ENCODE measurements at places on chromosomes 5 and 9. TPM values are rescaled to one million over a fixed set of nuclear protein-coding genes. Genes with fewer than 3 reads are reported as not detected.

The CARD9 gene
- total RNA-seq: 0.65 TPM

The CACNA1B gene
- total RNA-seq: not detected

The SLC27A6 gene
- not detected for total RNA-seq

The LCN9 gene
- total RNA-seq: not detected

The QRFP gene
- total RNA-seq: not detected

The MYOZ3 gene
- 0.54 TPM for total RNA-seq

The KCNT1 gene
- not detected for total RNA-seq

The BARHL1 gene
- total RNA-seq: not detected

The RNF180 gene
- 2.5 TPM for total RNA-seq

The TLX3 gene
- total RNA-seq: not detected

The PCDHGB4 gene
- total RNA-seq: 16.8 TPM

The RORB gene
- total RNA-seq: not detected

The MAN2A1 gene
- 41.3 TPM for total RNA-seq

The PHF24 gene
- total RNA-seq: not detected

The S1PR3 gene
- total RNA-seq: 144 TPM

The IL5 gene
- not detected for total RNA-seq

The IL4 gene
- total RNA-seq: not detected

The ZNF367 gene
- total RNA-seq: 1.3 TPM

The FOXD4L6 gene
- not detected for total RNA-seq

The KLF4 gene
- 28.2 TPM for total RNA-seq

The PROB1 gene
- total RNA-seq: 1.5 TPM

The SOX30 gene
- not detected for total RNA-seq

The SPINK6 gene
- not detected for total RNA-seq

The ANGPTL2 gene
- 71.5 TPM for total RNA-seq

The WDR38 gene
- total RNA-seq: not detected

The SOHLH1 gene
- total RNA-seq: not detected

The NUTM2F gene
- not detected for total RNA-seq

The CDH10 gene
- not detected for total RNA-seq

The UNC5A gene
- total RNA-seq: 0.97 TPM

The SHROOM1 gene
- 5.2 TPM for total RNA-seq

The POU4F3 gene
- total RNA-seq: not detected

The DBH gene
- not detected for total RNA-seq

The MRPL36 gene
- total RNA-seq: 24.7 TPM

The SLCO6A1 gene
- not detected for total RNA-seq

The PCDHGB7 gene
- 7.8 TPM for total RNA-seq

The SAXO1 gene
- not detected for total RNA-seq

The SOWAHA gene
- not detected for total RNA-seq

The SLC36A2 gene
- not detected for total RNA-seq

The STK10 gene
- total RNA-seq: 41.1 TPM

The CEP72 gene
- total RNA-seq: 1.5 TPM

The NUTM2G gene
- not detected for total RNA-seq

The FAM151B gene
- 5.7 TPM for total RNA-seq

The WNK2 gene
- not detected for total RNA-seq

The WDR5 gene
- 16.7 TPM for total RNA-seq

The CNTNAP3B gene
- 4.5 TPM for total RNA-seq
